CD4-positive, alpha-beta T cell treated with Interferon gamma for 1 hour (primary cell): ENCODE measurements at places on chromosomes 4 and X.

GRCh38 chrX:133745349-133745748, 240.0 kb downstream of the GPC3 start:
- DNase-seq, result peak; percentile 5

GRCh38 chr4:87017580-87018342, 83.0 kb downstream of the AFF1 start:
- no peak for DNase-seq

- DNase-seq, result no peak
Observed at GRCh38 chr4:10438924-10439323, 18.3 kb downstream of the ZNF518B start.

DNA sequence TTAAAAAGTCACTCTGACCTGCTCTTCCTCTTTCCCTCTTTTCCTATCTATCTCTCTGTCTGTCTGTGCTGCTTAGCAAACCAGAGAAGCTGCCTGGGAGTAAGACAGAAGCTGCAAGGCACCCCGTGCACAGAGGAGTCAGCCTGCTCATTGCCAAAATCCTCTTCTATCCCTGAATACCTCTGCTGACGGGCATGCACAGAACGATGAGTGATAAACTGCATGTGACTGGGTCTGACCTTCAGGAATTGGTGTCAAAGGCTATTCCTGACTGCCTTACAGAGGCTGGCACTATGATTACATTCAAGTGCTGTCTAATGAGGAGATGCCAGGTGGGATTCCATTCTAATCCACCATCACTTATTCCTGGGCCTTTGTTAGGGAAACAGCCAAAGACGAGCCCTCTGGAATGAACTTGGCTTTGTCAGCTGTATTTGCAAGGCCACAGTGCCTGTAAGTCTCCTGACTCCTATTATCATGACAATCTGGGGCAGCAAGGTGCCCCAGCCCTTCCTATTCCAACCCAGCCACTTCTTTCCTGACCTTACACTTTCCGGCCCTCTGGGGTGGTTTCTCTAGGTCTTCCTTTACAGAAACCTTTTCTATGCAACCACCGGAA, 45.4 kb upstream of the CTAG2 start:
- DNase-seq, result no peak

- DNase-seq, result no peak
Observed at GRCh38 chrX:48002319-48002718, 1.5 kb downstream of the ZNF182 start.

DNA sequence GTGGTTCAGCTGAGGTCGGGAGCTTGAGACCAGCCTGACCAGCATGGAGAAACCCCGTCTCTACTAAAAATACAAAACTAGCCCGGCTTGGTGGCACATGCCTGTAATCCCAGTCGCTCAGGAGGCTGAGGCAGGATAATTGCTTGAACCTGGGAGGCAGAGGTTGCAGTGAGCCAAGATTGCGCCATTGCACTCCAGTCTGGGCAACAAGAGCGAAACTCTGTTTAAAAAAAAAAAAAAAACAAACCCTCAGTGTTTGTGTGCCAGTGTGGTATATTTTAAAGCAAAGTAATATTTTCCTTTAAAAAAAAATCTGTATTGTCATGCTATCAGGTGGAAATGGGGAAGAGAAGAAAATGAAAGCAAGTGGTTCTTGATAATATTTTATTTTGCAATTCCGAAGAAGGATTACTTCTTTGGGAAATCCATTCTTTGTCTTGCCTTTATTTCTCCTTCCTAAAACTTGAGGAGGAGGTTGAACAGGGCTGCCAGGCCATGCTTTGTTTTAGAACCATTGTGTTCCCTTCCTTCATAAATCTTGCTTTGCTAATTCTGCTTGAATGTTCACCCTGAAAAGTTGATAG, 14.4 kb downstream of the ALG13 start:
- DNase-seq, result no peak

DNA sequence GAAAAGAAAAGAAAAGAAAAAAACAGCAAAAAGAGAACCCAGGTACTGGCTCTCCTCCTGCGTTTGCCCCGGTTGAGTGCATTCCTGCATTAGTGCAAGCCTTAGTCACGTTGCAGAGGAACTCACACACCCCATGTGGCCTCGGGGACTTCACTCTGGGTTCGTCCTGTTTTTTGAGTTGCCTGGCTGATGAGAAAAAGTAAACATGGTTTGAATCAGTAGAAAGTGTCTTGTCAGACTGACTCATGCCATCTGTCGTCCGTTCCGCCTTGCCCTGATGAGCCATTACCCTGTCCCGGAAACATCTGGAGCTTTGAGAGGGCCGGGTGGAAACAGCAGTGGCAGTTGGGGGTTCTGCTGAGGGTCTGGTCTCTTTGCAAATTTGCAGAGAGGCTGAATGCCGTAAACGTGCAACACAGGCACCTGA, 16.3 kb downstream of the CD99 start:
- peak; percentile 80 for DNase-seq

DNA sequence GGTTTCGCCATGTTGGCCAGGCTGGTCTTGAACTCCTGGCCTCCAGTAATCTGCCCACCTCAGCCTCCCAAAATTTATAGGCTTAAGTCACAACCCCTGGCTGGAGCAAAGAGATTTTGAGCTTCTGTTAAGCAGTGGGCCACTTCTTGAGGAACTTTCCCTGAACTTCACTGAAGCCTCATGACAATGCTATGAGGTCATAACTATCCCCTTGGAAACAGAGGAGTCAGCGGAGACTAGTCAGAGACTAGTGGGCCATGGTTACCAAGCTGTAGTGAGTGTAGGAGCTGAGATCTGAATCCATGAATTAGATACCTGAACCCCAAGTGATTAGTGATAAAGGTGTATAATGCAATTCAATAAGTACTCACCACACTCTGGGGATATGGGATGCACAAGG, 145.1 kb upstream of the MSX1 start:
- DNase-seq, result no peak

DNA sequence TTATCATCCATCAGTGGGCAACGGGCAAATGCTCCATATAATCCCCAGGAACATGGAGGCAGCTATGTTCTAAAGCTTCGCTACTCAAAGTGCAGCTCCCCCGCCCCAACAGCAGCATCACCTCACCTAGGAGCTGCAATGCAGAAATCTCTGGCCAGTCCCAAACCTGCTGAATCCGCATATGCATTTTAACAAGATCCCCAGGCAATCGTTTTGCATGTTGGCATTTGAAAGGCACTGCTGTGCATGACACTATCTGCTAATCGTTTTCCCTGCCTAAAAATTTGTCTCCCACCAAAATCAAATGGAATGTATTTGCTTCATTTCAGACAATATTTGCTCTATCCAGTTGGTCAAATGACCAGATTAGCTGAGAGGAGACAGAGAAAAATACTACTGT, 15.2 kb downstream of the ADGRG2 start:
- no peak for DNase-seq

DNA sequence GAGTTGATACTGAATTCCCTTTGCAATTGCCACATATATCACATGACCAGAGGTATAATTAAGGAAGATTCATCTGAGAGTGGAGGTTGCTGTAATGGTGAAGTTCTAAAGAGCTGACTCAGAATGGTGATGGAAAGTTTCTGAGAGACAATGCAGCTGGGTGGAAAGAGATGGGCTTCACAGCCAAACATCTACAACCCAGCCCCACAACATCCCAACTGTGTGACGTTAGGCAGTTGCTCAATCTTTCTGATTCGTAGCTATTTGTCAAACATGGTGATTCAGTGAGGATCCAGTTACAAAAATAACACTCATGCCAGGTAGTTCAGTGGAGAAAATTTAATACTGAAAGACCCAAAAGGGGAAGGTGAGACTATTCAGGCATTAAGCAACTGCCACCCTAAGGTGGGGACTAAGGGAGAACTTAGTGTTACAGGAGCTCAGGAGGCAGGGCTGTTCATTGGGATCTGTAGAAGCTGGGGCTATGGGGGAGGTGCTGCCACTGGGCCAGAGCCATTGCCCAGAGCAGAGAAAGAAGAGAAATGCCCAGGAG, 6.9 kb upstream of the AFF1 start:
- DNase-seq, result no peak

GRCh38 chrX:11899091-11899490, 141.1 kb downstream of the MSL3 start:
- no peak for DNase-seq

GRCh38 chr4:107548211-107548905, 171.7 kb downstream of the PAPSS1 start:
- no peak for DNase-seq

DNA sequence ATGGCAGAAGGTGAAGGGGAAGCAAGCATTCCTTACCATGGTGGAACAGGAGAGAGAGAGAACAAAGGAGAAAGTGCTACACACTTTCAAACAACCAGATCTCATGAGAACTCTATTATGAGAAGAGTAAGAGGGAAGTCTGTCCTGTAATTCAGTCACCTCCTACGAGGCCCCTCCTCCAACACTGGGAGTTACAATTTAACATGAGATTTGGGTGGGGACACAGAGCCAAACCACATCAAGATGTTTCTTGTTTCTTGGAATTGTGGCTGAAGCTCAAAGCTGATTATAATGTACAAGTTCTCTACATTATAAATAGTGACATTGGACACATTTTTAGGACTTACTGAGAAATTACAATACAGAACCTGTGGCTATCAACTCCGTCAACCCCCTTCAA, 29.5 kb upstream of the TAPT1 start:
- DNase-seq, result no peak

- DNase-seq, result no peak
Observed at GRCh38 chrX:24231641-24232179, 82.2 kb downstream of the SUPT20HL2 start.

GRCh38 chrX:118496763-118497079, 1.1 kb downstream of the DOCK11 start:
- no peak for DNase-seq
